H9 (cell line): ENCODE measurements at places on chromosomes 1 and 21. TPM values are rescaled to one million over a fixed set of nuclear protein-coding genes. Genes with fewer than 3 reads are reported as not detected.

DNA sequence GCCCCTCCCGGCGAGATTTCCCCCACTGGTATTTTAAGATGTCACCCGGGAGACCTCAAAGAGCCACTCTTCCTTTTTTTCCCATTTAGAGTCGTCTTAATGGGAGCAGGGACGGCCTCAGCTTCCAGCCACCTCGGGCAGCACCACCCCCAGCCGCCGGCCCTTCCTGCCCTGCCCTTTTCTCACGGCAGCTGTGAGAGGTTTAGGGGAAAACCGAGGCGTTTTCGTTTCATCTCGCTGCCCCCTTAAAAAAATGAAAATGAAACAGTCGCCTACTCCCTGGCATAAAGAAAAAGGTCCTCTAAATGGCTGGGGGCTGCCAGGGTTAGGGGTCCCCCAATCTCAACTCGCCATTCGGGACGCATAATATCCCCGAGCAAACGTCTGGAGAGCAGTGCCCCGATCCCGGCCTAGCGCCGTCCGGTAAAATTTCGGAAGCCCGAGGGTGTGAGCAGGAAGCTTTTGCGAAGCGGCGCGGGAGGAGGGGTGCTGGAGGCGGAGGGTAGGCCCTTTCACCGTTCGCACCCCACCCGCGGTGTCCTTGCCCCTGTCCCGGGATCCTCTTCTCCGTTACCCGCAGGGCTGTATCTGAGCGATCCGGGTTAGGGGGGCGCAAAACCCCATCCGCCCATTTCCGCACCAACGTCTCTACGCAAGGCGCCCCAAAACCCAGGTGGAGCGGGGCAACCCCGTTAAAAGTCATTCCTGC is 1.2 kb downstream of the RUNX3 start:
- no peak overlapping the region for H3K27ac ChIP-seq
- peak; percentile 57 for DNase-seq
- peaks cover 4% of the 10 kb centered on the region; the same call in 1 of the 2 replicates for H3K4me1 ChIP-seq
- H3K4me3 ChIP-seq: peak overlapping the region; percentile 48

GRCh38 chr1:109739738-109740614 is 862 bp downstream of the GSTM3 start:
- no peak overlapping the region for H3K27ac ChIP-seq
- H3K36me3 ChIP-seq: no peaks in the 10 kb centered on the region; the same call in 1 of the 2 replicates
- peaks cover 9% of the 10 kb centered on the region; the same call in 1 of the 2 replicates for H3K27me3 ChIP-seq
- H3K4me1 ChIP-seq: no peaks in the 10 kb centered on the region
- H3K4me3 ChIP-seq: peak overlapping the region; percentile 75
- peak; percentile 78 for DNase-seq

- H3K36me3 ChIP-seq: peaks cover 4% of the 10 kb centered on the region
- H3K27ac ChIP-seq: no peak overlapping the region
- DNase-seq: peak; percentile 69
- H3K27me3 ChIP-seq: no peaks in the 10 kb centered on the region; the same call in none of the 2 replicates
- peak overlapping the region; percentile 85 for H3K4me3 ChIP-seq
These were observed 627 bp upstream of the GNB1 start for GRCh38 chr1:1891349-1892078.

DNA sequence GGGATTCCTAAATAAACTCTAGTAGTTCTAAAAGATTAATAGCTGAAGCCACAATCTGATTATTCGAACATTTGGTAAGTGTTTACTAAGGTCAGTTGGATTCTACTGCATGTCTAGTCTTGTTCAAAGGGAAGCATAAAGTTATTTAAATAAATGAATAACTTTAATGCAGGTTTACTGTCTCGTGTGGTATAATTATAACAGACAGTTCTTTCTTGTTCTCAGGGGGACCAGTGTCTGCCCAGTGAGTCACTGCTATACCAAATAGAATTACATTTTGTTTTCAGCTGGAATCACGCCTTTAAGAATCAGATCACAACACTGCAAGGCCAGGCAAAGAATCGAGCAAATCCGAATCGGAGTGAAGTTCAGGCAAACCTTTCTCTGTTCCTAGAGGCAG is 45.1 kb downstream of the SMG7 start:
- no peak overlapping the region for H3K27ac ChIP-seq
- no peaks in the 10 kb centered on the region for H3K4me1 ChIP-seq
- H3K36me3 ChIP-seq: peaks cover 8% of the 10 kb centered on the region; the same call in 2 of the 3 replicates
- no peak for DNase-seq
- H3K27me3 ChIP-seq: no peaks in the 10 kb centered on the region

DNA sequence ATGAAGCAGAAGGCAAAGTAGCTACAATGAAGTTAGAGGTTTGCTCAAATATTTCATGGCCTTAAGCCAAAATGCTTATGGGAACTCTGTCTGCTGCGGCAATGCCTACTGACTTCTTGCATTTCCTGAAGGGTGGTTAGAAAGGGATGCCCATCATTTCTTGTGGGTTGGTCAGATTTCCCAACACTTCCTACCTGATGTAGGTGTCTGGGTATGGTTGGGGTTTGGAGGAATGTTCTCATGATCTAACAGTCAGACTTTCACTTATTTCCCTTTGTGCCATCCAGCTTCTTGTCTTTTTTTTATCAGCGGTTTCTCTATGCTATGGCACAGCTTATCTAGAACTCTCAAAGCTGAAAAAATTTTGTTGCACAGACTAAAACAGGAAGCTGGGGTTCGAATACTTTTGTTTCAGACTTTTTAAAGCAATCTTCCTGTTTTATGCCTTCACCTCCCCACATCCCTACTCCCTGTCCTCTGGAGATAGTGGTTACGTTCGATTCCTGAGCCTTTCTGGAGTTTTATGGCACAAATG is 307.7 kb downstream of the USP25 start:
- H3K36me3 ChIP-seq: no peaks in the 10 kb centered on the region
- no peak for DNase-seq
- H3K4me1 ChIP-seq: no peaks in the 10 kb centered on the region
- H3K4me3 ChIP-seq: no peak overlapping the region

- DNase-seq: no peak
- H3K27ac ChIP-seq: no peak overlapping the region
- H3K4me1 ChIP-seq: peaks cover 4% of the 10 kb centered on the region; the same call in 1 of the 2 replicates
- no peaks in the 10 kb centered on the region for H3K27me3 ChIP-seq
- no peak overlapping the region for H3K4me3 ChIP-seq
These were observed 54.0 kb upstream of the IFFO2 start for GRCh38 chr1:19010503-19010902.

- H3K27me3 ChIP-seq: no peaks in the 10 kb centered on the region
- no peak overlapping the region for H3K4me3 ChIP-seq
- DNase-seq: no peak
- H3K36me3 ChIP-seq: no peaks in the 10 kb centered on the region
- no peak overlapping the region for H3K27ac ChIP-seq
These were observed 107.1 kb downstream of the NIBAN1 start for GRCh38 chr1:184866991-184867788.

GRCh38 chr1:24944318-24944717 is 14.2 kb upstream of the RUNX3 start:
- H3K4me1 ChIP-seq: no peaks in the 10 kb centered on the region
- H3K4me3 ChIP-seq: no peak overlapping the region
- H3K27ac ChIP-seq: no peak overlapping the region
- H3K27me3 ChIP-seq: no peaks in the 10 kb centered on the region
- DNase-seq: no peak

DNA sequence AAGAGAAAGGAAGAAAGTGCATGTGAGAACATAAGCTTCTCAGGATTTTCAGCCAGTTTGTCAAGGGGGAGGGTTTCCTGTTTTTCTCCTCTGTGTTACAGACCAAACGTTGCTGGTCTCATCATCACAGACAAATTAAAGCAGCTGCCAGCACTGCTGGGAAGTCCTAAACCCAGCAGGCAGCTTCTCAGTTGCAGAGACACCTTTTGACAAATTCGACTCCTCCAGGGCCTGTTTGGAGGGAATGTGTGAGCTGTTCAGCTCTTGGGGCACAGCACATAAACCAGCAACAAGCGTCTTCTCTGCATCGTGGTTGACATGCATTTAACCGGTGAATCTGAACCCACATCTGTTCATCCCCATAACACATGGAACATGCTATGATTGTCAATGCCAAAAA is 454.6 kb upstream of the RUNX1 start:
- H3K4me1 ChIP-seq: peaks cover 12% of the 10 kb centered on the region
- no peaks in the 10 kb centered on the region for H3K27me3 ChIP-seq
- no peak overlapping the region for H3K4me3 ChIP-seq

GRCh38 chr1:87330057-87330884 is 1.6 kb downstream of the LMO4 start:
- H3K27me3 ChIP-seq: no peaks in the 10 kb centered on the region
- H3K27ac ChIP-seq: peak overlapping the region; percentile 60
- peak; percentile 59 for DNase-seq
- peak overlapping the region; percentile 91 for H3K4me3 ChIP-seq
- peaks cover 10% of the 10 kb centered on the region; the same call in 1 of the 2 replicates for H3K4me1 ChIP-seq

DNA sequence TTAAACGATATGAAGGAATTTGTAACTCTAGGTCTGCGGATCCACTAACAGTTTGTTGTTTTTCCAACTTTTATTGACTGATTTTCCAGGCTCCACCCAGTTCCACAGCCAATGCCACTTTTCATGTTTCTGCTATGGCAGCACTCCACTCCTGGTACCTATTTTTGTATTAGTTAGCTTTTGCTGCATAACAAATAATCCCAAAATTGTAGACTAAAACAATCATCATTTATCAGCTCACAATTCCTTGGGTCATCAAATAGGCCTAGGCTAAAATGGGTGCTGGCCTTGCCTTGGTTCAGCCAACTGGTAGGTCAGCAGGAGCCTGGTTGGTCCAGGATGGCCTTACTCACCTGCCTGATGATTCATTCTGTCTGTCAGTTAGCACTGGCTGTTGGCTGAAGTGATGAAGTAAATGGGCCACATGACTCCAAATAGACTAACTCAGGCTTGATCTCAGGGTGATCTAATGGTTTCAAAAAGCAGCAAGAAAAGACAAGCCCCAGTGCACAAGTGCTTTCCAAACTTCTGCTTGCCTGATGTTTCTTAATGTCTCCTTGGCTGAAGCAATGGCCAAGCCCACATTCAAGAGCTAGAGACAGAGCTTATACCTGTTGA is 3.2 kb upstream of the C8B start:
- H3K27ac ChIP-seq: no peak overlapping the region
- H3K4me3 ChIP-seq: no peak overlapping the region

- H3K27ac ChIP-seq: no peak overlapping the region
- no peaks in the 10 kb centered on the region for H3K27me3 ChIP-seq
- no peak overlapping the region for H3K4me3 ChIP-seq
- no peak for DNase-seq
- H3K36me3 ChIP-seq: no peaks in the 10 kb centered on the region
These were observed 2.8 kb downstream of the IL20 start for GRCh38 chr1:206868264-206868663.

- H3K27ac ChIP-seq: no peak overlapping the region
- no peaks in the 10 kb centered on the region for H3K36me3 ChIP-seq
- no peaks in the 10 kb centered on the region for H3K27me3 ChIP-seq
- no peak overlapping the region for H3K4me3 ChIP-seq
- peak; percentile 36 for DNase-seq
These were observed 19.7 kb downstream of the GPSM2 start for GRCh38 chr1:108896146-108897145.

- H3K27me3 ChIP-seq: no peaks in the 10 kb centered on the region
- H3K27ac ChIP-seq: no peak overlapping the region
- DNase-seq: peak; percentile 82
- peaks cover 7% of the 10 kb centered on the region; the same call in 1 of the 2 replicates for H3K4me1 ChIP-seq
These were observed 241.0 kb downstream of the KCNJ6 start for GRCh38 chr21:37675202-37675801.

FCGR1A gene
- not detected in 2 replicates for total RNA-seq

EPB41 gene
- total RNA-seq: 72.5 and 75.4 TPM in 2 replicates

CHI3L1 gene
- total RNA-seq: not detected in 2 replicates

HSD3B1 gene
- not detected in 2 replicates for total RNA-seq

RIMS3 gene
- 13.7 and 14.2 TPM in 2 replicates for total RNA-seq
